Pulmonary artery endothelial cell (primary cell): ENCODE measurements at places on chromosomes 2 and 18. TPM values are rescaled to one million over a fixed set of nuclear protein-coding genes. Genes with fewer than 3 reads are reported as not detected.

GRCh38 chr2:143730953-143731260 is 601.7 kb downstream of the ARHGAP15 start:
- no peak for DNase-seq

DNA sequence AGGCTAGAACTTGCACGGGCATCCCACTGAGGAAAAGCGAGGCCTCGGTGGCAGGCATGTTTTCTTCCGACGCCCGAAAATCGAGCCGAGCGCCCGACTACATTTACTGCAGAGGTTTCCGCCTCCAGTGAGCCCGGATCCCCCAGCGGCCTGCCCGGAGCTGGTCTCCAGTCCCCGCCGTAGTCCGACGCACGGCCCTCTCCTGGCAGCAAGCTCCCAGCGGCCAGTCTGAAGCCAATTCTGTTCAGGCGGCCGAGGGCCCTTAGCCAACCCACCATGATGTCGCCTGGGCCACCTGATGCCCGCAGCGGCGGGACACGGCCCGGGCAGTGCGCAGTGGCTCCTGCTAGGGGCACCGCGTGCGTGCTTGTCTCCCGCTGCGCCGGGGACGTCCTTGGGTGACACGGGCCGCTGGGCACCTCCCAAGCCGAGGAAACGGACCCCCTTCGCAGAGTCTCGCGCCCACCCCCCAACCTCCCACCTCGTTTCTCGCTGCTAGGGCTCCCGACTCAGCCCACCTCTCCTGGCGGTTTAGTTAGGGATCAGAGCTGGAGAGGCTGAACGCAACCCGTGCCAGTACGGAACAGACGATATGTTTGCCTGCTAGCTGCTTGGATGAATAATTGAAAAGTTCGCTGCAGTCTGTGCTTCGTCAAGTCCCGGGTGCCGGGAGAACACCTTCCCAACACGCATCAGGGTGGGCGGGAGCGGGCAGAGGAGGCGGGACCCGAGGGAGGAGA is 5.3 kb downstream of the ONECUT2 start:
- DNase-seq, result no peak

Gene LONRF2
- total RNA-seq, result not detected in 2 replicates

- no peak for DNase-seq
Observed at GRCh38 chr2:112751451-112752197, 12.8 kb downstream of the CKAP2L start.

Gene GPAT2
- 5.1 and 6.3 TPM in 2 replicates for total RNA-seq

Gene HOXD10
- not detected in 2 replicates for total RNA-seq

DNA sequence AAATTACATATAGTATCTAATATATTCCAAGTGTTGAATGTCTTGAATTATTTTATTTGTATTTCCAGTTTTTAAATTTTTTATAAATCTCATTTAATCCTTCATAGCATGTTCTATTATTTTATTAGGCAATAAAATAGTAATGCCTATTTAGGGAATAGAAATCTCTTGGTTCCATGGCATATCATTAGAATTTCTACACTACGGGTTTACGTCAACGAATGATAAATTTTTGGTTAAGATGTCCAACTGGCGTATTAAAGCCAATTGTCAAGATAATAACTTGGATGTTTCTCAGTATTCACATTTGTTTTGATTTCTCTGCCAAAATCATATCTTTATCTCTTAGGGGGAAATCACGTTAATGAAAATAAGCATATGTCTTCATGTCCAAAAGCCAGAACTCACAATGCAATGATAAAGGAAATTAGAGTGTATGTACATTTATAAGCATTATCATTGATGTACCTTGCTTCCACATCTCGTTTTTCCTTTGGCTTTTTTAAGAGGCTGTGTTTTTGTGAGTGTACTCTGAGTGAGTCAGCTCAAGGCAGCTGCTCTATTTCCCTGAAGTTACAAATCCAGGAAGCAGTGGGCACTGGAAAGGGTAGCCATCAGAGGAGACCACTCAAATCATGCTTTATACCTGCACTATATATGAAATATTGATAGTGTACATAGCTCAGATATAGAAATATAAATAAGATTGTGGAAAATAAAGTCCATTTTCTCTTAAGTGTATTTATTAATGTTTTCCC is 115.8 kb upstream of the PDE1A start:
- no peak for DNase-seq
